Dermis microvascular lymphatic vessel endothelial cell (primary cell): ENCODE measurements at places on chromosomes 12 and 14.

DNA sequence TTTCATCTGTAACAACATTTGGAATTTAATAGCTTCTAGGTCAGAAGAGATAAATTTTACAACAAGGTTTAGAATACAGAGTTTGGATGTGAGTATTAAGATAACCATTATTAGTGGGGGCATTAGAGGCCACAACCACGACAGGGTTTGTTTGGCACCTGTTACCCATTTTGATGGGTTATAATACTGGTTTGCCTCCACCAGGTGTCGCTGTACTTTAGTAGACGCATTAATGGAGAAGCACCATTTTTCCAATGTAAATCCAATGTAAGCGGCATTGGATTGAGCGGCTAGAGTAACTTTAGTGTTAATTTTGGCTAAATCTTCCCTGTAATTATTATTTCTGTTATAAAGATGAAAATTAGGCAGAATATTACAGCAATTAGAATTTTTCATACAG is 136.2 kb downstream of the SLCO1B3 start:
- DNase-seq, result peak; percentile 28

GRCh38 chr12:48542300-48542928 is 17.0 kb downstream of the OR8S1 start:
- peak; percentile 3 for DNase-seq

DNA sequence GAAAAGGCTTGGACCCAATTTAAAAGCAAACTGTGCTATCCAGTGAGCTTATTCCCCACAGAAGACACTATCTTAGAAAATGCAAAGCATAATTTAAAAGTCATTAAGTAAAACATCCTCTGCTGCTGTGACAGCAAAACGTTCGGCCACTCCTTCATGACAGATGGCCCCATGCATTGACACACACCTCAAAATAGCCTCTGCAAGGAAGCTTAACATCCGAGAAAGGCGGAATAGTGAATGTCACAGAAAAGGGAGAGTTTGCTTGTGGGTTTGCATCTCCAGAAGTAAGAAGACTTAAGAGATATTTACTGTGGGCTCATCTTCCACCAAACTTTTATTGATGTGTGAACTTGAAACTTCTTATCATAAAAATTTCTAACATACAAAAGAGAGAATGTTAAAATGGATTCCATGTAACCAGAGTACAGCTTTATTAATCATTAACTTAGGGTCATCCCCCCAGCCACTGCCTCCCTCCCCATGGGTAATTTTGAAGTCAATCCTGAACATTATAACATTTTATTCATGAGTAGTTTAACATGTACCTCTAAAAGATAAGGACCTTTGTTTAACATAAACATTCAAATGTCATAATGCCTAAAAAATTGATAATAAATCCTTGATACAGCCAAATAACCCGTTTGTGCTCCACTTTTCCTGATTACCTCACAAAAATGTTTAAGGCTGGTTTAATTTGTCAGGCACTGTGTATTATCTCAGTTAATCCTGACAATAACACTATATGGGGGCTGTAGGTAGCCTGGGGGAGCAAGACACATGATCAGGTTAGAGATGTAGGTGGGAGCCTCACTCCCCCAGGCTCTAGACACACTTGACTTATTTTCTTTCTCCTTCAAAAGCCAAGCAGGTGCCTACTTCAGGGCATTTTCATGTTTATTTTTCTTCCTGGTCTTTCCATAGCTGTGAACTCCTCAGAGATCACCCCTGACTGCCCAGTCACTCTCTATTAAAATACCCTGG is 119.7 kb upstream of the TMCC3 start:
- no peak for DNase-seq

DNA sequence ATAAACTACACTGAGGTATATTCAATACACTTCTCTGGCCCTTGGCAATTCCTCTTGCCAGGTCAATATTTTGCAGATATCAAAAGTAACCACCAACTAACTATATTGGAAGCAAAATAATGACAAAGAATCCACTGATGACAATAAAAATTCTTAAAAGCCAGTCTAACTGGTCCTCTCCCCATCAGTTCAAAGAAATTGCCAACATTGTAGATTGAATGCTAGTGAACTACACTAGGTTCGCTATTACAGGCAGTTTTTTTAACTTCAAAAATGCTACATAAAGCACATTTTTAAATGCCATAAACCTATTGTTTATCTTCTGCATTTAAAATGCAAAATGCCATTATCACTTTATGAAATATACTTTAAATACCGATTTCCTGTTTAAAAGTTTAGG is 4.0 kb downstream of the CDK17 start:
- DNase-seq, result no peak

DNA sequence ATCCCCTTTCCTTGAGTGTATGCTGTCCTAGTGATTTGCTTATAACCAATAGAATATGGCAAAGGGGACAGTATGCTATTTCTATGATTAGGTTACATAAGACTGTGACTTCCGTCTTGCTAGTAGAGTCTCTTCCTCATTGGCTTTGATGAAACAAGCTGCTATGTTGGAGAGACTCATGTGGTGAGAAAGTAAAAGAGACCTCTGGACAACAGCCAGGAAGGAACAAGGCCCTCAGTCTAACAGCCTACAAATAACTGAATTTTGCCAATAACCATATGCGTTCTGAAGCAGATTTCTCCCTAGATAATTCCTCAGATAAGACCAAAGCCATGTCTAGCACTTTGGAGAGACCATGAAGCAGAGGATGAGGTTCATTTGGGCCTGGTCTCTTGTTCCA is 134.5 kb upstream of the NAV3 start:
- DNase-seq, result no peak

- DNase-seq, result no peak
Observed at GRCh38 chr12:107530701-107531100, 154.9 kb upstream of the PWP1 start.

DNA sequence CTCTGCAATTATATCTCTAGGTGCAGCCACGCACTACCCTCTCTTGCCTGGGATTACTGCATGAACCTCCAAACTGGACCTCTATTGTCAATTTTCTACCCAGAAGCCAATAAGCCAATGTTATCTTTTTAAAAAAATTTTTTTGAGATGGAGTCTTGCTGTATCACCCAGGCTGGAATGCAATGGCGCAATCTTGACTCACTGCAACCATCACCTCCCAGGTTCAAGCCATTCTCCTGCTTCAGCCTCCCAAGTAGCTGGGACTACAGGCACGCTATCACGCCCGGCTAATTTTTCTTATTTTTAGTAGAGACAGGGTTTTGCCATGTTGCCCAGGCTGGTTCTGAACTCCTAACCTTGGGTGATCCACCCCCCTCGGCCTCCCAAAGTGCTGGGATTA is 11.2 kb upstream of the PXN start:
- DNase-seq, result no peak

DNA sequence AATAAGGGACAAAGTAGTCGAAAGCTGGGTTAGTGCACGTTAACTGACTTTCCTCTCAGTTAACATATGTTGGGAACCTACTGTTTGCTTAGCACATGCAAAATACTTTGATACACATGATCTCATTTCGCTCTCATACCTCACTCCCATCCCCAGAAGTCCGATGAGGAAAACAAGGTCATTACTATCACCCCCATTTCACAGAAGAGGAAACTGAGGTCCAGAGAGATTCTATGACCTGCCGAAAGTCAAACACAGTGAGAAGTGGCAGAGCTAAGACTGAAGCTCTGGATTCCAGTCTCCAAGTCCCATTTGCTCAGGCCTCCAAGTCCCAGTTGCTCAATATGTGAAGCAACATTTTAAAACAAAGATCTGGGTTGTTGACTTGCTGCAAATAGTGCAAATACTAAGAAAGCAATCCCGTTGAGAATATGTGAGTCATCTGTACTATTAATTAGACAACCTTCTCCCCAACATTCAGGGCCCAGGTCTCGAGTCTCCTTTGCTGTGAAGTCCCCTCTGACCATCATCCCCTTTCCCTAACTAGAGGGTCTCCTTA is 170.6 kb upstream of the PWP1 start:
- DNase-seq, result no peak
